ENCODE measurements at places on chromosomes 16 and 17. TPM values are rescaled to one million over a fixed set of nuclear protein-coding genes. Genes with fewer than 3 reads are reported as not detected.

The RAB26 gene
- 3.4 TPM for total RNA-seq

The KRTAP9-2 gene
- not detected for total RNA-seq

The RPL13 gene
- 1,785 TPM for total RNA-seq

The KRTAP1-5 gene
- not detected for total RNA-seq

The SP6 gene
- total RNA-seq = 0.16 TPM

The KRT14 gene
- not detected for total RNA-seq

The SLC6A4 gene
- 0.16 TPM for total RNA-seq

The CTRL gene
- total RNA-seq = 0.91 TPM

The DLX3 gene
- total RNA-seq = not detected

The MXRA7 gene
- total RNA-seq = 187 TPM

The INCA1 gene
- 0.89 TPM for total RNA-seq

The KRT9 gene
- not detected for total RNA-seq

The HOXB7 gene
- not detected for total RNA-seq

The CMTM2 gene
- not detected for total RNA-seq
